IPS DF 19.7 (cell line): ENCODE measurements at places on chromosomes 12 and 14.

- DNase-seq: no peak
These were observed 1036.1 kb downstream of the TMEM121 start for GRCh38 chr14:106562451-106562850.

GRCh38 chr12:57795354-57795753 is 12.8 kb downstream of the TSFM start:
- DNase-seq: no peak

DNA sequence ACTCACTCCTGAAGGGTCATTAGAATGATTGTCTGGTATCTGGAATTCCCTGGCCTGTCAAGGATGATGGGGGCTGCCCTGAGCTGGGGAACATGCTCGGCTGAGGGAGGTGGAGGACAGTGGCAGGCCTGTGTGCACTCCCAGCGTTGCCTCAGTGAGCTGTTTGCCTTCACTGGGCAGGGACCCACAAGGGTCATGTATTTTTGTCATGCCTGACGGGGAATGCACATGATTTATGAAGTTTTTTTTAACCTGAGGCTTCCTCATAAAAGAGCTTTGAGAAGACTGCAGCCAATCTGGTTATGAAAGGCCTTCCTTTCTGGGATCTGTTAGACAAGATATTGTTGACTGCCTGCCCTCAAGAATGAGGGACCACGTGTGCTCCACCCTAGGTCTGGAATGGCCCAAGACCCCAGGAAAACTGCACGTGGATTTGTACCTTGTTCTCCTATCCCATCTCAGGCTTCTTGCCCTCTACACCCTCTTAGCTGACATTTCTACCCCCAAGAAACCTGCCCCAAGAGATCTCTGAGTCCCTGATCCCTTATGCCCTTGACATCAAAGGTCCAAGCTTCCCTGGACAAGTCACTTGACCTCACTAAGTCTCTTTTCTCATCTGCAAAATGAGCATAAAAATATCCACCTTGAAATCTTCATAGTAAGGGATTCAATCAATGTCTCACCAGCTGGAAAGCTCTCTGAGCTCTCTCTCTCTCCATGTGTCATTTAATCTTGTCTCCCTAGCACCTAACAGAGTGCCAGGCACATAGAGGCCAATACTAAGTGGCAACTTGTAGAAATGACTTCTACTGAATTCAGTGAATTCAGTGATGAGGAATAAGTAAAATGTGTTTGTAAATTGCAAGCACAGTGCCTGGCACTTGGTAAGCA is 24.5 kb upstream of the COL2A1 start:
- DNase-seq: no peak

GRCh38 chr12:103043531-103044486 is 86.3 kb downstream of the ASCL1 start:
- DNase-seq: no peak

GRCh38 chr14:99183311-99183710 is 88.7 kb downstream of the BCL11B start:
- no peak for DNase-seq

DNA sequence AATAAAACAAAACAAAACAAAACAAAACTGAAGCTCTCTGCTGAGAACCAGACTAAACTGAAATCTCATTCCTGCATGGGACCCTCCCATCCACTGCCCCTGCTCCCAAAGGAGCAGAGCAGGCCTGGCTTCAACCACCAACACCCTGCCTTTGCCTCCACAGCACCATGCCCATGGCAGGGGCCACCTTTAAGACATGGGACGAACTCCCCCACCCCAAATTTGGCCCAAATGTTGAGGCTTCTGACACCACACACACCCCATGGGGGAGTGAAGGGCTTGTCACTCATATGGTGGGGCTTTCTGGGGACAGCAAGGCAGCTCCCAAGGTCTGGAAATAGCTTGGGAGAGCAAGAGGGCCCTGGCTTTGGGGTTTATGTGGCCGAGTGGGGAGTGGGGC is 177.2 kb downstream of the KIF26A start:
- no peak for DNase-seq

GRCh38 chr12:29537298-29537697 is 39.8 kb upstream of the OVCH1 start:
- DNase-seq: no peak

DNA sequence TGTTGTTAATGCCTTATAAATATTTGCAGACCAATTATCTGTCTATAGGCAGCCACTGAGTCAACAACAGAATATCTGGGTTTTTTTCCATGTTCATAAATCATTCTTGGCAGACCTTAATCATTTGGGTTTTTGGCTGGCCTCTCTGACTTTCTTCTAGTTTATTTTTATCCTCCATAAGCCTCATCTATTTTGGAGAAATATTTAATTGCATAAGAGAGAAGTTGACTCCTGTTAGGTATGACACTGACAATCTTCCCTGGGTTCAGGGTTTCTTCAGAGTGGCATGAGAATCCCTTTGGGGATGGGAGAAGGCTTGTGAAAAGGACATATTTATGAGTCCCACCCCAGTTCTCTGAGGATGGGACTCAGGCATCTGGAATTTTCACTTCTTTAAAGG is 299.8 kb downstream of the NRXN3 start:
- no peak for DNase-seq

DNA sequence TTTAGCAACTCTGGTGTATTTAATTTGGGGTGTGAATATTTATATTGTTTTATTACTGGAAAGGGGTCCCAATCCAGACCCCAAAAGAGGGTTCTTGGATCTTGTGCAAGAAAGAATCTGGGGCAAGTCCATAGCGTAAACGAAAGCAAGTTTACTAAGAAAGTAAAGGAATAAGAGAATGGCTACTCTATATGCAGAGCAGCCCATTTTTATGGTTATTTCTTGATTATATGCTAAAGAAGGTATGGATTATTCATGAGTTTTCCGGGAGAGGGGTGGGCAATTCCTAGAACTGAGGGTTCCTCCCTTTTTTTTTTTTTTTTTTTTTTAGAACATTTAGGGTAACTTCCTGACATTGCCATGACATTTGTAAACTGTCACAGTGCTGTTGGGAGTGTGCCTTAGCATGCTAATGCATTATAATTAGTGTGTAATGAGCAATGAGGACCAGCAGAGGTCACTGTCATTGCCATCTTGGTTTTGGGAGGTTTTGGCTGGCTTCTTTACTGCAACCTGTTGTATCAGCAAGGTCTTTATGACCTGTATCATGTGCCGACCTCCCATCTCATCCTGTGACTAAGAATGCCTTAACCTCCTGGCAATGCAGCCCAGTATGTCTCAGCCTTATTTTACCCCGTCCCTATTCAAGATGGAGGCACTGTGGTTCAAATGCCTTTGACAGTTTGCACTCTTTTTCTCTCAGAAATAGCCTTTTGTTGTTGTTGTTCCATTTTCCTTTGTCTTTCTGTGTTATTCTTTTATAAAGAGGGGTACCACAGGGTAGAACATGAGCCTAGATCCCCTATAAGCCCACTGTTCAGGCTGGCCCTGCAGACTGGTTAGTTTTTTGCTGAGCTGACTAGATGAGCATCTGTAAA is 75.5 kb upstream of the DCD start:
- no peak for DNase-seq

- no peak for DNase-seq
These were observed 560.5 kb downstream of the BCL11B start for GRCh38 chr14:98711453-98711852.

DNA sequence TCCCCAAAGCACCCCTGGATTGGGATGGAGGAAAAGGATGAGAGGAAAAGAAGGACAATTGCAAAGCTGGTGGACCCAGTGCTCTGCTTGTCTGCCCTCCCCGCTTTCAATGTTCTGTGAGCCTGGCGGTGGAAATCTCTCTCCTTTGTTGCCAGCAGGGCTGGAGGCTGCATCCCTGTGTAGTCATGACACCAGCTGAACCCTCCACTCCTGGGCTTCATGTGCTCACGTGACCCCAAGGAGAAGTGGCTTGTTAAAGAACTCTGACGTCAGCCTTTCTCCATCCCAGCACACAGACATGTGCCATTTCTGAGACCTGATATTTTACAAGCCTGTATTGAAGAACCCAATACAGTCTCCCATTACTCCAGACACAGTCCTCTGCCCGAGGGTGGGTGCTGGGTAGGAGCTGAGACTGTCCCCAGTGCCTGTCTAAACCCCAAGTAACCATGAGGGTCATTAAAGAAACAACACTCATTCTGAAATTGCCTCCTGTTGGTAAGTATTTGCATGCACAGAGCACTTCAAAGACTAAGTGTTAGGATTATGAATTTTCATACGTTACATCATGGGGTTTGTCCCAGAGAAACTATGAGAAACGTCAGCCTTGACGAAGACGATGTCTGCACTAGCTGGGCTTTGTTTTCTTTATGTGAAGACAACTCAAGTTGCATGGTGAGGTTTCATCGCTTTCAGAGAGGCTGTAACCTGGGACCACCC is 21.7 kb downstream of the GALNT16 start:
- no peak for DNase-seq

GRCh38 chr12:48695859-48696258 is 13.8 kb upstream of the KANSL2 start:
- no peak for DNase-seq

- DNase-seq: no peak
These were observed 63.2 kb downstream of the FBXO33 start for GRCh38 chr14:39369029-39369428.

DNA sequence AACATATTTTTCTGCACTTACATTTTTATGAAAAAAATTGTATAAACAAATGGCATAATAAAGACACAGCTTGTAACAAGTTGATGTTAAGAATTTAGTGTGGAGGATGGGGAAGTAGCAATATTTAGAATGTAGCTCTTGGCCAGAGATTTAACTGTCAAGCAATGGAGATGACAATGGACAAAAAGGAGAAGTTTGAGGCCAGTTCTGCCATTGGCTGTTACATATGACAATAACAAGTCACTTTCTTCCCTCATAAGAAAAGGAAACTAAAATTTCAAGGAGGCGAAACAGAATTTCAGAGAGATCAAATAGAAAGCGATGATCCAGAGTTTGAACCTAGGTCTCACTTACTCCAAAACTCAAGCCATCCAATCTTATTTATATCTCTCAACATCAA is 122.8 kb upstream of the CCDC175 start:
- DNase-seq: no peak

DNA sequence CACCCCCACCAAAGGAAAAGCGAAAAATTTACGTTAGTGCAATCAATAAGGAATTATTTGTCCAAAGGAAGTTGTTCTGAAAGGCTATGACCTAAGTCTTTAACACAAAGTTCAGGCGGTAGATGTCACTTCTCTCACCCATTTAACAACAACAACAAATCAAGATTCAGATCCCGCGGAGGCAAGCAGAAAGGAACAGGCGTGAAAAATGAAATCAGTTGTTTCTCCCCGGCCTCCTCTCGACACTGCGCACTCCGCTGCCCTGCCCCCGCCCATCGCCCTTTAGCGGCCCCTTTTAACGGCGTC is 1.4 kb downstream of the DENND5B start:
- no peak for DNase-seq

DNA sequence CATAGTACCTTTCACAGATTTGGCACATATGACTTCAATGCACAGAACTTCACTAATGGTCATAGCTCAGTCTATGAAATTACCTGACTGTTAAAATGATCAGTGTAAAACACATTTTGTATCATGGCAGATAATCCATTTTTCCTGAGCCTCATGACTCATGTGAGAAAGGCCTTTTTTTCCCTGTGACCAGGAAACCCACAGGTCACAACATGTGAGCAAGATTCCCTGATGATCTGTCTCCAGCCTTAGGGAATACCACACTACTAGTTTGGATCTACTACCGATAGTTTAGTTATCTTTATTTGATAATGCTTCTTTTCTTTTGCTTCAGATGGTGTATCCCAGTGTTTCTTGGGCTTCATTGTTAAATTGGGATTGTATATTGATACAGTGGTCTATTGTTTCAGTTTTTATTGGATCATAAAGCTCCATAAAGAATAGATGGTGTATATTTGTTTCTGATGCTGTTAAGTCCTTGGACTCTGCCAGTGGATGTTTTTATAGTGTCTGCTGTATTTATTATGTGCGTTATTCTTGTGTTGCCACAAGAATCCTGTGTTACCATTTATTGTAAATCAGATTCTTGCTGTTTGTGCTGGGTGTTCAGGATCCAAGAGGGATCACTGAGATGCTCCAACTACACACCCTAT is 248.7 kb upstream of the PELI2 start:
- DNase-seq: no peak

- DNase-seq: no peak
These were observed 637.2 kb downstream of the TMTC2 start for GRCh38 chr12:83323866-83324265.

DNA sequence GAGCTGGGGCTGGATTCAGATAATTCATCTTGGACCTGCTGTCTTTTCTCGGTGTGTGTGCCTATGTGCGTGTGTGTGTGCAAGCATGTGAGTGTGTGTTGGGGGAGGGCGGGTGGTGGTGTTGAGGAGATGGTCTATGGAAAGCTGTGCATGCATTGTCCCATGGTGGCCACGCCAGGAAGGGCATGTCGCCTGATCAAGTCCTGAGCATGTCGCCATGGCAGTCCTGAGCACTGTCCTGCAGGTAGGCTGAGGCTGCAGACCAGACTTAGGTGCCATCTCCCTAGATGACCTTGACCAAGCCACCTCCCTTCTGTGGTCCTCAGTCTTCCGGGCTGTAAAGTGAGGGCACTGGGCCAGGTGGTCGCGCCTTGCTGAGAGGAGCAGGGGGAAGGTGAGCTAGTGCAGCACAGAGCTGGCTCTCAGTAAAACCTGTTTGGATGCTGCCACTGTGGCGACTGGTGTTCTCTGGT is 81.4 kb downstream of the PAPOLA start:
- no peak for DNase-seq

DNA sequence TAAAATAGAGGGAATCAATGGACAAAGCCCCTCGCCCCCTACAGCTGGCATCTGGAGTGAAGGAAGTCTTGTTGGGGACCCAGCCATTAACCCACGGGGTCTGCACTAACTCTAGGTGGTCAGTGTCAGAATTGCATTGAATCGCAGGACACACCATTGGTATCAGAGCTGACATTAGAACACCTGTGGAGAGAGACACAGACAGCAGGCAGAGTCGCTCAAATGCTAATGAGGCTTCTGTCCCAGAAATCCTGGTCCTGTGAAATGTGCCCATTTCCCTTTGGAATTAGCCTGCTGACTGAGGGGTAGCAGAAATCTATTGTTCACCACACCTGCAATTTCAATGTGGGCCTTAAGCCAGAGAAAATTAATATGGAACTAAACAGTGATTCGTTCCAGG is 33.0 kb downstream of the TMEM132D start:
- DNase-seq: no peak

DNA sequence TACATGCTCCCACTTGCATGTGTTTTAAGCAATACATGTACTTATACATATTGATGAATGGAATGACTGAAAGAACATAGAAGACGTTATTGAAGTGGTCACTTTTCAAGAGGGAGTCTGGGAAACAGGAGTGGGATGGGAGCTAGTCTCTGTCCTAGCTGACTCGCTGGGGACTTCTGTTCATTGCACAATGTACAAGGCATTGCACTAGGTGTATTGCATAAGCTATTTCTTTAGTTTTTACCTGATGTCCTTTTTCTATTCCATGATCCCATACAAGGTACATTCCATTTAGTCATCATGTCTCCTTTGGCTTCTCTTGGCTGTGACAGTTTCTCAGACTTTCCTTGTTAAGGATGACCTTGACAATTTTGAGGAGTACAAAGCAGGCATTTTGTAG is 4.0 kb upstream of the MYO1H start:
- DNase-seq: no peak

GRCh38 chr12:121719926-121720414 is 7.4 kb downstream of the TMEM120B start:
- no peak for DNase-seq
